Tibial artery (tissue), 4 donors: ENCODE measurements at places on chromosomes 6 and 20.

DNA sequence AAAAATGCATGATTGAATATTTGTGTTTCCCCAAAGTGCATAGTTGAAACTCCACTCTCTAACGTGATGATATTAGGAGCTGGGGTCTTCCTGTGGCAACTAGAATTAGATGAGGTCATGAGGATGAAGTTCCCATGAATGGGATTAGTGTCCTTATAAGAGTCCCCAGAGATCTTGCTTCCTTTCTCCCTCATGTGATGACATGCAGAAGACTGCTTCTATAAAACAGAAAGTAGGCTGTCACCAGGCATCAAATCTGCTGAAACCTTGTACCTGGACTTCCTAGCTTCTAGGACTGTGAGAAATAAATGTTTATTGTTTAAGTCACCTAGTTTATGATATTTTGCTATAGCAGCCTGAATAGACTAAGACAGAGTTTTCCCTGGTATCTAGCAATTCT lies 586.5 kb upstream of the EPHA7 start:
- DNase-seq = no peak

DNA sequence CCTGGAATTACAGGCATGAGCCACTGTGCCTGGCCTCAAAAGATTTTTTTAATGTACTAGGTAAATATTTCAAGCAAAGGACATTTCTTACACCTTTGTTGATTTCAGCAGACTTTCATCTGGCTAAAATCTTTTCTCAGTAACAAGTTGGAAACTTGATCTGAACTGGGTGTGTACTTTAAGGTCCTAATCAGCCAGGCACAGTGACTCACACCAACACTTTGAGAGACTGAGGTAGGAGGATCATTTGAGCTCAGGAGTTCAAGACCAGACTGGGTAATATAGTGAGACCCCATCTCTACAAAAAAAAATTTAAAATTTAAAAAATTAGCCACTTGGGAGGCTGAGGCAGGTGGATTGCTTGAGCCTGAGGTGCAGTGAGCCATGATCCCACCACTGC lies 7.0 kb upstream of the RALGAPA2 start:
- DNase-seq = no peak

- no peak for DNase-seq
Observed at GRCh38 chr6:54236984-54237383, 71.3 kb upstream of the TINAG start.

DNA sequence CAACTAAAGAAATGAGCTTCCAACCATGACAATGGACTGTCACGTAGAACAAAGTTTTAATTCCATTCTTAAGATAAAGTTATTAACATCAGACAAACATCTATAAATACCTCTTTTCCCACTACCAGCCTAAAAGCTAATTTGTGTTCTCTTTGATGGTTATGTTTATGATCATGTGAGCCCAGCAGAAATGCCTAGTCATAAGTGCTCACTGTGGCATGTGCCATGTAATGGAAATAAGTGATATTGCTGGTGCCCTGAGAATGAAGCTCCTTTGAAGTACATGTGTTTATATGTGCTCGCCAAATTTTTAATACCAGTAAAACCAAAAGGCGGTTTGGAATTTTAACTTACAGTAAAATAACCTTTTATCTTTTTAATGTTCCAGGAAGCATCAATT lies 205.8 kb downstream of the ISM1 start:
- DNase-seq = no peak
